Cerebellar nuclear complex (tissue), 1 donor: ENCODE measurements at places on chromosomes 16 and 17.

- DNase-seq, result no peak
Observed at GRCh38 chr16:3640207-3640606, 14.3 kb upstream of the DNASE1 start.

GRCh38 chr16:84614968-84615813 is 2.7 kb downstream of the COTL1 start:
- no peak for DNase-seq

- no peak for DNase-seq
Observed at GRCh38 chr16:86848821-86849220, 270.5 kb downstream of the FOXL1 start.

DNA sequence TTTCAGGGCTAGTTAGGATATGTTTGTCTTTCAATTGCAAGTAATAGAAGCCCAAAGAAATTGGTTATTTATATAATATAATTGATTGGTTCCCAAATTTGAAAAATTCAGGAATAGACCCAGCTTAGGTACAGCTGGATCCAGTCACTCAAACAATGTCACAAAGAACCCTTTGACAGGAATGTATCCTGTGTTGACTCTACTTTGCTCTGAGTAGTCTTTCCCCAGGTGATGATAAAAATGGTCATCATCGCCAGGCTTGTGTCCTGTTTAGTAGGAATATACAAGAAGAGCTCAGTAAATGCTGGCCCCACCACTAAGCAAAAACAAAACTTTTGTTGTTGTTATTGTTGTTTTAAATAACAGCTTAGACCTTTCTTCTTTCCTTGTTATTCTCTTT is 35.0 kb downstream of the MAPT start:
- no peak for DNase-seq
